Activated T-cell treated with anti-CD3 and anti-CD28 coated beads for 1 hour (primary cell): ENCODE measurements at places on chromosomes 3 and 15.

- DNase-seq, result no peak
Observed at GRCh38 chr3:24363242-24363641, 131.4 kb downstream of the THRB start.

- DNase-seq, result no peak
Observed at GRCh38 chr3:10744098-10744465, 71.9 kb upstream of the SLC6A11 start.

GRCh38 chr3:111506435-111506834 lies 35.6 kb upstream of the CD96 start:
- no peak for DNase-seq

DNA sequence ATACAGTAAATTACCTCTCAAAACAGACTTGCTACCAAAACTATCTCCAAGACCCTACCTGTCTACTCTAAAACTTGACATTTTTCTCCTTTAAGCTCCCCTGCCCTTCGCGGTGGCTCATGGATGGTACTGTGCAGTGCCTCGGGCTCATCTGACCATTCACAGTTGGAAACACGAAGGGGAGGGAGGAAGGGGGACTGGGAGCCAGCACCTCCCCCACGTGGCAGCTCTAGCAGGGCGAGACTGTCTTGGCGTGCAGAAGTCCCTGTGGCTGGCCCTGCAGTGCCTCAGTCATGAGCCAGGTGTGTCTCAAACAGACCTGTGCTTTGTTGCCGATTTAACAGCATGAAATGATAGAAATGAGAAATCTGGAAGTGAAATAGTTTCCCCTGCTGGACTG lies 372.0 kb downstream of the GABRG3 start:
- no peak for DNase-seq

DNA sequence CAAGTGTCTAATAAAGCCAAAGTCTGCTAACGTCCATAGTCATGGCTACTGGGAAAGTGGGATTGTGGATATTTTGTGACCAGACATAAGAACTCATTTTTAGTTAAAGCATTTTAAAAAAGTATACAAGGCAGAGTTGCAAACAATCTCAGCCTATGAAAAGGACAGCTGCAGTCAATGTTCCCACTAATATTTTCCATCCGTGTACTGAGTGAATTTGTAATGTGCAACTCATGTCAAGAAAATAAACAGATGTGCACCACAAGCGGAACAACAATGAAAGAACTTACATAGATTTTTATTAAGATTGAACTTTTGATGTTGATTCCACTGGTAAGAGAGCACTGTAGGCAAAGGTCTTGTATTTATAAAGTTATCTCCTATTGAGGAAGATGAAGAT lies 231.3 kb upstream of the SEMA6D start:
- no peak for DNase-seq

DNA sequence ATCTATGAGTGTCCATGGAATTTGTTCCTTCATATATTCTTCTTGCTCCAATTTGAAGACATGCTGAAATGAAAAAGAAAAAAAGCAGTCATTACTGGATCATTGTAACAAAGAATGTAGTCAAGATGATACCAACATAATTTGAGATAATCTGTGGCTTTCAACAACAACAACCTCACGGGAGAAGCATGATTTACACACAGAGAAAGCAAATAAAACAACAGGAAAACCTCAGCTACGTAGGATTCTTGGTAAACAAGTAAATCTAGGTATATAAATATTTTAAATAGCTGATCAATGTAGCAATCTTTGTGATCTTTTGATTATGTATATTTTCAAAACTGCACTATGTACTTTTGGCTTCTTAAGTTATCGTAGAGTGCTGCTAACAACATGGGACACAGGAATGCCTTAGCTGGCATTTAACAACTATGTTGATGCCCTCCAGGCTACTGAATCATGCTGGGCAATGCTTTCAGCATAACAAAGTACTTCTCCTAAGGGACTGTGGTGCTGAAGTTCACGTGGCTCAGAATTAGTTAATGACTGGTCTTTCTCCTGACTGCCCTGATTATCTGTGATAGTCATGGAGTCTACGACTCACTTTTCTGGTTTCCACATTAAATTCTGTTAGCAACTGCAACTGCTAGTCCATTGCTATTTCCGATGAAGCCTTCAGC lies 96.5 kb upstream of the MYO5C start:
- no peak for DNase-seq

GRCh38 chr3:152557302-152557999 lies 277.5 kb upstream of the P2RY1 start:
- DNase-seq, result no peak

DNA sequence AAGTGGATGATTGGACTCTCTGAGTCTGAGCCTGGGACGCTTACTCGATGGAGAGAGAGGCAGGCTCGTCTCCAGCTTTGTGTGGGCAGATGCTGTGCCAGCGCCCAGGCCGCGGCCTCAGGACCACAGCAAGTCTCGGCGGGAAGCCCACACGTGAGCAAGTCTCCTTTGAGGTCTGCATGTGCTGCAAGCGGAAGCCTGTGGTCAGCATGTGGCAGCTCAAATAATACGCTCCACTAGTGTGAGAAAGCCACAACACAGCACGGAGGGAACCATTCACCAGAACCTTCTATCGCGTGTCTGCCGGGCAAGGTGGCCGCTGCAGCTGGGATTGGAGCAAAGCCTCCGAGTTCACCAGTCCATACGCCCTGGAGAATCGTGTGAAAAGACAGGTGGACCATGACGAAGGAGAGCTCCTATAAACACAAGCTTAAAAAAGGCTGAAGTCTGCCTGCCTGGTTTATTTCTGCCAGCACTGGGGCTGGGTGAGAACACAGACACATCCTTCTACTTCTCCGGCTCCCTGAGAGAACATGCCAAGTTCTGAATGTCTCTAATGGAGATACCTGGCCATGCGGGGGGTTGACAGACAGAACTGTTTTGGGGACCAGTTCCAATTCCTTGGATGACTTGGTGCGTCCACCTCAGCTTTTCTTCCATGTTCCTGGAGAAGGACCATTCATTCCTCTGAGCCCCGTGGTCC lies 82.0 kb upstream of the LRIG1 start:
- peak; percentile 16 for DNase-seq

GRCh38 chr3:58158442-58159153 lies 52.2 kb downstream of the DNASE1L3 start:
- no peak for DNase-seq

GRCh38 chr3:160090653-160091052 lies 102.0 kb downstream of the IL12A start:
- no peak for DNase-seq

GRCh38 chr15:93018574-93018973 lies 70.4 kb downstream of the RGMA start:
- DNase-seq, result no peak

DNA sequence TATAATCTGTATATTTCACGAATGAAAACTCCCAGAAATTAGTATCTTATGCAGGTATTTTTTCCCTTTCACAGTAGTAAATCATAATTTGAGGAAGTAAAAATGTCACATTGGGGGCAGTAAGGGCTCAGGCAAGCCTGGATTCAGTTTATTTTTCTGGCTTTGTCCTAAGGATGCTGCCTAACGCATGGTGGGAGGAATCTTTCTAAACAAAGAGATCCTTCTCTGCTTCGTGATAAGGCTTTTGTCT lies 35.7 kb downstream of the DNASE1L3 start:
- no peak for DNase-seq

- no peak for DNase-seq
Observed at GRCh38 chr3:194606163-194606562, 27.1 kb downstream of the TMEM44 start.

DNA sequence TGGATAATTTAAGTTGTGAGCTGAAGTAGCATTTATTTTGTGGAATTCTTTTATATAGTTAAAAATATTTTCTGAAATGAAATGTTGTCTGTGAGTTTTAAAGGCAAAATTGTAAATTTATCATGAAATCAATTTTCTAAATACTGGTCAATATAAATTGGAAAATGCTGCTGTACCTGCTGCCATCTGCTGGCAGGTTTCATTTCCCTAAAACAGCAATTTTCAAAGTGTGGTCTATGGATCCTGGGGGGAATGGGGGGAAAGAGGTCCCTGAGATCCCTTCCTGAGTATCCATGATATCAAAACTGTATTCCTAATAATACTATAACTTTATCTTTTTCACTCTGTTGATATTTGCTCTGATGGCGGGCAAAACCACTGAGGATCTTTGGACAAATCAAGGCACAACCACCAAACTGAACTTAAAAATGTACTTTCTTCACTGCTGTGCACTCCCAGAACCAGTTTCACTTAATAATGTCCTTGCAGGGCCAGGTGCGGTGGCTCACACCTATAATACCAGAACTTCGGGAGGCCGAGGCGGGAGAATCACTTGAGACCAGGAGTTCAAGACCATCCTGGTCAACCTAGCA lies 17.2 kb upstream of the CCR4 start:
- no peak for DNase-seq

DNA sequence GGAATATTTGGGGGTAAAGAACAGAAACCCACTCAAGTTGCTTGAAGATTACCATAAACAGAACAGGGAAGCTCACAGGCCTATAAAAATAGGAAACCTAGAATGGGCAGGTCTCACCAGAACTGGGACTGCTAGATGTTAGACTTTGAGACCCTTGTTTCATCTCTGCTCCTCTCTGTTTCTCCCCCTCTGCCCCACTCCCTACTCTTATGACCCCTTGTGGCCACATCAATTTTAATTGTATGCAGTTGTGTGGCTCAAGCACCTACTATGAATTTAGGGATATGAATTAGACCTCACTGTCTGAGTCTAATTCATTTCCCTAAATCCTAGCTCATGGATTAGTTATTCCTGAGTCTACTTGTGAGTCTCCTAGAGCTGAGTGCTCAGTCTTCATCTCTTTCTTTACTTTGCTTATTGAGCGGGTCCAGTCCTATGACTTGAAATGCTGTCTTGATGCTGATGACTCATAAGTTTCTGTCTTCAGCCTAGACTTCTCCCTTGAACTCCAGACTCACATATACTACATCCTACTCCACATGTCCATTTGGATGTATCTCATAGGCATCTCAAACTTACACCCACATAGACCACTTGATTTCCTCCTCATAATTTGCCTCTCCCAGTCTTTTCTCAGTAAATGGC lies 78.7 kb downstream of the ITPR1 start:
- no peak for DNase-seq

DNA sequence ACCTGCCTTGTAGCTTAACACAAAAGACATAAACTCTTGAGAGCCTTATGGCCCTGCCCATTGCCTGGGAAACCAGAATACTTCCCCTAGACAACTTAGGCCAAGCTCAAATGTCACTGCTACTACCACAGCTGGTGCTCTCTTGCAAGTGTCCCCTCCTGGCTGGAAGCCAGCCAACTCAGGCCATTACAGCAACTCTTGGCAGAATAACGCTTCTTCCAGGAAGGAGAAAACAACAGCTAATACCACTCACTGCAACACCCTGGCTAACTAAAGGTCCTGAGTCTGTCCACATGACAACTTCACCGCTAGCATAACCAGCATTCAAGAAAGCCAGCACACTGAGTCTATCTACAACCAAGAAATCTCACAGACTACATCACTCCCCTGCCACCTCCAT lies 5.1 kb upstream of the B4GALT4 start:
- no peak for DNase-seq

GRCh38 chr3:173395073-173395411 lies 2.5 kb upstream of the NLGN1 start:
- DNase-seq, result no peak

- no peak for DNase-seq
Observed at GRCh38 chr15:31776039-31776438, 254.3 kb upstream of the CHRNA7 start.

DNA sequence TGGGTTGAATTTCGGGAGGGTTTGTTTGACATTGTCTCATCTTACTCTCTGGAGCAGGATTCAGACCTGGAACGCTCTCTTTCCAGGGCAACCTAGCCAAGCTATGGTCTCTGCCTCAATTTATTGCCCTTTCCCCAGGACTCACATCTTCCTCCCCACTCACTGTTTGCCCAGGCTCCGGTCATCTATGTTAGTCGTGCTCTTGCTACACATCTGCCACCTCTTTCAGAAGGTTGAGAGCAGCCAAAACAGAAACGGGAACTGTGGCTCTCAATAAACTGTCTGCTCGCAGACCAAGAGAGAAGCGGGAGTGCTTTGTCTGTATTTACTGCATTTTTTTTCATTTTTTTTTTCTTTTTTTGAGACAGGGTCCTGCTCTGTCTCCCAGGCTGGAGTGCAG lies 81.6 kb downstream of the ST6GAL1 start:
- DNase-seq, result no peak

DNA sequence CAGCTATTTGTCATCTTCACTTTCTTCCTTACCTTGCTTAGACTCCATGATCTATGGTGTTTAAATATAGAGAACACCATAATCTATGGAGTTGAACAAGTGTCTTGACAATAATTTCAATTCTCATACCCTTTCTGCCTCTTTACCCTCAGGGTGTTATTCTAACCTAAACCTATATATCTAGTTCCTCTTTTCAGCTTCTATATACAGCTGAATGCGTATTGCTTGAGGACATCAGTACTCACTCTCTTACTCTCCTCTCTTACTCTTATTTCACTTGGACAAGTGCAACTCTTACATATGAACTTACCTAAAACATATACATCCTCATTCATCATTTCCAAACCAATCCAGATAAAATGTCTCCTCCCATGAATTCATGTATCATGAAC lies 187.1 kb downstream of the RAP2B start:
- no peak for DNase-seq

DNA sequence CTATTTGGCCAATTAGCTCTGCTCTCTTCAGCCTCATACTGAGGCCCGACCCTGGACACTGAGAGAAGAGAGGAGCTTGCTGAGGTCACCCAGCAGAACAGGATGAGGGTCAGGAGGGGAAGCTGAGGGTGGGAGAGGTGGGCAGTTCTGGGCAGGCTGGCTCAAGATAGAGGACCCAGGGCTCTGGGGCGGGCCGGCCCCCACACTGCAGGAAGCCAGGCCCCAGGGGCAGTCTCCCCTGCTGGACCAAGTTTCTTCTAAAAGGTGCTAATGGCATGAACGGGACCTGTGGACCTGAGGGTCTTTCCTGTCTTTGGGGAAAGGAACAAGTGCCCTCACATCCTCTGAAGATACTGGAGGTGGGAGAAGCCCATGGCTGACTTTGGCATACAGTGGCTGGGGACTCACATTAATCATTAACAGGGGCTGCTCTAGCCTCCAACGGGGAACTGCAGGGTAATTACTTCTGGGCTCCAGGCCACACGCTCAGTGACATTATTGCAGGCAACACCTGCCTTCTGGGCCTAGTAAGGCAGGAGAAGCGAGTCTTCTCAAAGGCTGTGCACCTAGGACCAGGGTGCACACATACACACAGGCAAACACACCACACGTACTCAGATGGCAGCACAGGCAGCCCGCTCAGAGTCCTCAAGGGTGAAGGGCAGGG lies 10.6 kb downstream of the HCN4 start:
- DNase-seq, result no peak

DNA sequence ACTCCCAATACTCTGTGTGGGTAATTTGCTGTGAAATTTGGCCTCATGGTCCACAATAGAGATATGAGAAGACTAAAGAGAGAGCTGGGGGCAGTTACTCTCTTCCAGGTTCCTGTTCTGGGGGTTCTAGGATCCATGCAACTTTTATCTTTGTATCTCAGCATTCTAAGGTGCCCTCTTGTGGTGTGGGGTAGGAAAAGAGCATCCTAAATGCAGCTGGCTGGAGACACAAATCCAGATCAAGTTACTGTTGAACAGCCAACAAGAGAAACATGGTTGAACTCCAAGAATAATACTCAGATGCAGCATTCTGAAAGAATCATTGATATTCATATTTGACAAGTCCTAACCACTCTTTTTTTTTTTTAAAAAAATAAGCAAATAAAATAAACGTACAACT lies 238.2 kb downstream of the GREM1 start:
- DNase-seq, result no peak

GRCh38 chr3:124248471-124249028 lies 256.6 kb upstream of the ROPN1 start:
- DNase-seq, result no peak

- DNase-seq, result no peak
Observed at GRCh38 chr15:82921242-82921641, 31.3 kb downstream of the HOMER2 start.
